Glutamatergic neuron (in vitro differentiated cells): ENCODE measurements at places on chromosomes 12 and 14. TPM values are rescaled to one million over a fixed set of nuclear protein-coding genes. Genes with fewer than 3 reads are reported as not detected.
A peak's percentile ranks its signal among the peaks of the same experiment; 100 is the strongest.

DNA sequence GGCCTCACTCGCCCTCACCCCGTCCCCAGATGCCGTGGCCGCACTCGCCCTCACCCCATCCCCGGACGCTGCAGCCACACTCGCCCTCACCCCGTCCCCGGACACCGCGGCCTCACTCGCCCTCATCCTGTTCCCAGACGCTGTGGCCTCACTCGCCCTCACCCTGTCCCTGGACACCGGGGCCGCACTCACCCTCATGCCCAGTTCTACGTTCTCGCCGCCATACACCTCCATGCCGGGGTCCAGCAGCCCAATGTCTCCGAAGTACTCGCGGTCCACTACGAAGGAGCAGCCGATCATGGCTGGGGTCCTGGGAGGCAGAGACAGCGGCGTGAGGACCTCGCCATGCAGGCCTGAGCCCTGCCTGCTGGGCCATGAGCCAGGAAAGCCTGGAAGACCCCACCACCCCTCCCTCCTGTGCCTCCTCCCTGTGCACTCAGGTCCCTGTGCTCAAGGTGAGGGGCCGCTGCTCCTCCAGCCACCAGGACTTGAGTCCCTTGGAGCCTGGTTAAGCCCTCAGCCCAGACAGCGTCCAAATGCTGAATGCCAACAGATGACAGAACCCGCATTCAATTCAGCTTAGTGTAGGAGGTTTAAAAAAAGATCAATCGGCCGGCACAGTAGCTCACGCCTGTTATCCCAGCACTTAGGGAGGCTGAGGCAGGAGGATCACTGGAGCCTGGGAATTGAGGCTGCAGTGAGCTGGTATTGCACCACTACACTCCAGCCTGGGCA lies 81.5 kb downstream of the GALNT9 start:
- DNase-seq = peak; percentile 4
- peaks cover 7% of the 10 kb centered on the region for H3K27me3 ChIP-seq
- H3K4me1 ChIP-seq = peaks cover 13% of the 10 kb centered on the region
- no peak overlapping the region for H3K4me3 ChIP-seq
- H3K27ac ChIP-seq = no peak overlapping the region
- no peaks in the 10 kb centered on the region for H3K36me3 ChIP-seq

GRCh38 chr14:37320106-37320505 lies 122.4 kb downstream of the MIPOL1 start:
- no peak overlapping the region for H3K4me3 ChIP-seq
- H3K27me3 ChIP-seq = peaks cover 1% of the 10 kb centered on the region
- no peaks in the 10 kb centered on the region for H3K4me1 ChIP-seq
- H3K36me3 ChIP-seq = no peaks in the 10 kb centered on the region

GRCh38 chr14:20328705-20329104 lies 4.4 kb downstream of the CCNB1IP1 start:
- H3K27ac ChIP-seq = no peak overlapping the region
- H3K36me3 ChIP-seq = no peaks in the 10 kb centered on the region
- peaks cover 5% of the 10 kb centered on the region for H3K27me3 ChIP-seq
- H3K4me1 ChIP-seq = peaks cover 17% of the 10 kb centered on the region

GRCh38 chr14:34911209-34912150 lies 36.3 kb upstream of the BAZ1A start:
- H3K4me1 ChIP-seq = no peaks in the 10 kb centered on the region
- no peak for DNase-seq
- H3K27me3 ChIP-seq = no peaks in the 10 kb centered on the region
- no peak overlapping the region for H3K27ac ChIP-seq
- H3K4me3 ChIP-seq = no peak overlapping the region

DNA sequence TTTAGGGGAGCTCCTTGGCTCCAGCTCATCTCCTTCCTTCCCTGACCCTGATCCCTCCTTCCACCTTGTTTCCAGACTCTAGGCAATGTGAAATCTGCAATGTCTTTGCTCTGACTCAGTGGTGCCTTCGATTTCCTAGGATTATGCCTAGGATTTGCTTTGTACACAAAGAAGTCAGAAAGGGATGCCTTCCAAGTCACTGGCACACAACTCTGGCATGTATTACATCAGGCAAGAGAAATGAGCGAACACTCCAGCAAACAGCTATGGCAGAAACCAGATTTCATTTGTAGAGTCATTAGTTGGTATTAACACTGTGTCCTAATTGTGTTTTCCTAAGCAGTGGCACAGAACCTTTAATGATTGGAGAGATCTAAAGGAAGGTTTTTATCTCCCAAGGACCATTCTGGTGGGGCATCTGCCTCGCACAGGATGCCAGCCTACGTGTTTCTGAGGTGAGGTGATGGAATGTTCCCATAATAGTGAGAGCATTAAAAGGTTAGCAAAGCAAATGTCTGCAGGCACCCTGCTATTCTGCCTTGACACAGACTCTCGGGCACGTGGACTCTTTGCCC lies 84.9 kb downstream of the WSCD2 start:
- peaks cover 15% of the 10 kb centered on the region for H3K4me1 ChIP-seq
- no peak for DNase-seq
- H3K4me3 ChIP-seq = no peak overlapping the region
- H3K27ac ChIP-seq = no peak overlapping the region

GRCh38 chr14:65631040-65631439 lies 218.5 kb downstream of the FUT8 start:
- H3K27me3 ChIP-seq = no peaks in the 10 kb centered on the region
- no peak for DNase-seq
- H3K27ac ChIP-seq = no peak overlapping the region

DNA sequence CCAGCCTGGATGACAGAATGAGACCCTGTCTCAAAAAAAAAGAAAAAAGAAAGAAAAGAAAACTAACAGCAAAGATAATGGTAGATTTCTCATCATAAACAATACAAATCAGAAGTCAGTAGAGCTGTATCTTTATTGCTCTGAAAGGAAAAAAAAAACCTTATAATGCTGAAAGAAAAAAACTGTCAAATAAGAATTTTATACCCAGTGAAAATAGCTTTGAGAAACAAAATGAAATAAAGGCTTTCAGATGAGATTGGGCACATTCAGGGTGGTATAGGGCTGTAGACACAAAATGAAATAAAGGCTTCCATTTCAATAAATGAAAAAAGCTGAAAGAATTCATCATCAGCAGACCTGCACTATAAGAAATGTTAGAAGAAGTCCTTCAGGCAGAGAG lies 105.0 kb upstream of the FOXN3 start:
- H3K36me3 ChIP-seq = peaks cover 7% of the 10 kb centered on the region
- peaks cover 3% of the 10 kb centered on the region for H3K4me1 ChIP-seq
- H3K27ac ChIP-seq = no peak overlapping the region

DNA sequence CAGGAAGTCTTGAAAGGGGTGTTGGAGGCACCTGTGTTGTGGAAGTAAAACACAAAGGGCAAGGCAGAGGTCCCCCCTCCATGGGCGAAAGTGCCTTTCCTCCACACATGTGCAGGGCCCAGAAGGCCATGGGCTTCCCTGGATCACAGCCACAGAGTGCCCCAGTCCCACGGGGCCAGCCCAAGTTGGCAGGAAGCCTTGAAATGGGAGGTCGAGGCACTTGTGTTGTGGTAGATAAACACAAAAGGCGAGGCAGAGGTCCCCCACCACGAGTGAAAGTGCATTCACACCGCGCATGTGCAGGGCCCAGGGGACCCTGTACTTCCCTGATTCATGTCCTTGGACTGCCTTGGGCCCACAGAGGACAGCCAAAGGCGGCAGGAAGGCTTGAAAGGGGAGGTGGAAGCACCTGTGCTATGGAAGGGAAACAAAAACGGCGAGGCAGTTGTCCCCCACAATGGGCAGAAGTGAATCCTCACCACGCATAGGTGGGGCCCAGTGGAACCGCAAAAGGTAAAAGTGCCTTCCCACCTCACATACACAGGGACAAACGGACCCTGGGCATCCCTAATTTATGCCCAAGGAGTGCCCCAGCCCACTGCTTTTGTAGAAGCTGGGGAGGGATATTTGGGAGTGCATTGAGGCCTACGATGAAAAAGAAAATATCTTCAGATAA lies 585.4 kb downstream of the ALG10 start:
- H3K36me3 ChIP-seq = no peaks in the 10 kb centered on the region
- H3K4me1 ChIP-seq = no peaks in the 10 kb centered on the region
- no peak overlapping the region for H3K4me3 ChIP-seq

DNA sequence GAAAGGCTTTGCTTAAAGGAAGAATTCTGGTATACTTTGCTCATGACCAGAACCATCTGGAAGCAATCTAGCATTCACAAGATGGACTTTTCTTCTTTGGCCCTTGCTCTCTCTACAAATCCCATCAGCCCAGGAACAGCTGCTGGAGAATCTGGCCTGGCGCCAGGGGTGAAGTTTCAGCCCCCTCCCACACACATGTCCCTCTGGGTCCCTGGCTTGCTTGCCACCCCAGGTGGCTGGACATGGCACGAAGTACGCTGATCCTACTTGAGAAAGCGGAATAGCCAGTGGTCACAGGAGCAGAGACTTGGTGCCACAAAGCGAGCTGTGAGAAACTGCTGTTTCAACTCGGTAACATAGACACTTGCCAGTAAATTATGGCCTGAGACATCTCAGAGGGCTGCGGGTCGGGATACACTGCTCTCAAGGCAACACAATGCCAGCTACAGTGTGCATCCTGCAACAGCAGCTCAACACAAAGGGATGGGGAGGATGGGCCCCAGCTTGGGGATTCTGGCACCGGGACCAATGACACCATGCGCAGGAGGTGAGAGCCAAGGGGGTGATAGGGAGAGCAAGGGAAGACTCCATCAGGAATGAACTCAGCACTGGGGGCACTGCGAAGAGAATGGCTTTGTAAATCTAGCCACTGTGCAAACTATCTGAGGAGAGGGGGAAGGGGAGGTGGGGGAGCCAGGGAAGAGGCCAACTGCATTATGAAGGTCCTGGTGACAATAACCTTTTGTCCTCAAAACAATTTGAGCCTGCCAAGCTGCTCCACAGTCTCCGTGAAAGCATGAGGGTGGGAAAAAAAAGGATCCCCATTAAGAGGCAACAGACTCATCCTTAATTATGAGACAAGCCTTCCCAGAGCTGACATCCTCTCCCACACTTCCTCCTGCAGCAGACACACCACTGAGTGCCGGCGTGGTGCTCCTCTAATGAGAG lies 219.9 kb downstream of the PPM1H start:
- H3K27me3 ChIP-seq = peaks cover 11% of the 10 kb centered on the region
- DNase-seq = no peak
- H3K4me3 ChIP-seq = no peak overlapping the region
- no peaks in the 10 kb centered on the region for H3K36me3 ChIP-seq

DNA sequence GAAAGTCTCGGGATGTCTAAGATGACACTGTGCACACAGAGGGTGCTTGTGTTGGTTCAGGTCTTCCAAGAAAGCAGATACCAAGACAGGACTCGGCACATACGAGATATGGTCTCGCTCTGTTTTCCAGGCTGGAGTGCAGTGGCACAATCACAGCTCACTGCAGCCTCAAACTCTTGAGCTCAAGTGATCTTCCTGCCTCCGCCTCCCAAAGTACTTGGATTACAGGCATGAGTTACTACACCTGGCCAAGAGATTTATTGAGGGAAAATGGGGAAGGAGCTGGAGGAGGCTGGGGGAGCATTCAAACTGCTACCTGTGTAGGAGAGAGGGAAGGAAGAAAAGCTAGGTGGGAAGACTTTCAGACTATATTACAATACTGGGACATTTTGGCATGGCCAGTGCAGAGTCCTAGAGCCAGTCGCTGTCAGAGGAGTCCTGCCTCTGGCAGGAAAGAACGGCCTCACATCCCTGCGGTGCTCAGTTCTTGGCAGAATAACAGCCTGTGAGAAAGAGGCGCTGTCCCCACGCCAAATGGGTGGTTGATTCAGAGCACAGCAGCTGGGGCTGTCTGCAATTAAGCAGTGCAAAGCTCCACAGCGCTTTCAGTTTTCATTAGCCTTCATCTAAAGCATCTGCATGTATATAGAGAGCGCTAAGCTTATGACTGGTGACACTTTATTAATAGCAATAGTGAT lies 18.3 kb downstream of the SLC17A8 start:
- DNase-seq = peak; percentile 24
- peaks cover 14% of the 10 kb centered on the region for H3K4me1 ChIP-seq
- H3K27ac ChIP-seq = no peak overlapping the region
- no peaks in the 10 kb centered on the region for H3K36me3 ChIP-seq
- no peak overlapping the region for H3K4me3 ChIP-seq

The PTGDR gene
- total RNA-seq = not detected

The LPAR5 gene
- not detected for total RNA-seq

The SOAT2 gene
- total RNA-seq = not detected

The LALBA gene
- not detected for total RNA-seq

The BDKRB1 gene
- total RNA-seq = not detected

The CD69 gene
- not detected for total RNA-seq

The DNAH10 gene
- total RNA-seq = 0.66 TPM

The TAS2R14 gene
- total RNA-seq = 3.3 TPM

The GDF3 gene
- total RNA-seq = 0.34 TPM
